ENCODE measurements at places on chromosomes 16 and 17.

DNA sequence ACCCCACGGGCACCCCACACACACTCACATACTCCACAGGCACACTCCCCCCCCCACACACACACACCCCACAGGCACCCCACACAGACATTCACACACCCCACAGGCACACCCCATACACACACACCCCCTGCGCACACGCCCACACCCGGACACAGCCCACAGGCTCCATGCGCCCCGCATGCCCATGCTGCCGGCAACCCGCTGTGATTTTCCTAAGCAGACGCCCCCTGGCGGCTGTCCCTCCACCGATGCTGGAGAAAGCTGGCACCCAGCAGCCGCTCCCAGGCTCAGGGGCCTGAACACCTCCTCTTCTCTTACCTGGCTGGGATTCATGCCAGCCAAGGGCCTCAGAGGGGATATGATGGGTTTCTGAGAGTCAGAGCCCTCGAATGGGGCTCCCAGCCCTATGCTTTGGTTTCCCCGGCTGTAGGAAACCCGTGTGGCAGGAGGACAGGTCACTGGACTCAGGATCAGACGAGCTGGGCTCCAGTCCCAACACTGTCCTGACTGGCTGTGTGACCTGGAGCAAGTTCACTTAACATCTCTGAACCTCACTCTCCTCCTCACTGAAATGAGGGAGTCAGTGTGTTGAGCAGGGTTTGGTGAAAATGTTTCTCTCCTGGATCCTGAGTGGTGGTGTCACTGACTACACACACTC is 19.6 kb upstream of the TNFRSF13B start:
- no peak for DNase-seq

- no peak for DNase-seq
Observed at GRCh38 chr17:81918832-81919545, 1.0 kb upstream of the SIRT7 start.

GRCh38 chr17:58969156-58969555 is 137.5 kb downstream of the TRIM37 start:
- DNase-seq: no peak

DNA sequence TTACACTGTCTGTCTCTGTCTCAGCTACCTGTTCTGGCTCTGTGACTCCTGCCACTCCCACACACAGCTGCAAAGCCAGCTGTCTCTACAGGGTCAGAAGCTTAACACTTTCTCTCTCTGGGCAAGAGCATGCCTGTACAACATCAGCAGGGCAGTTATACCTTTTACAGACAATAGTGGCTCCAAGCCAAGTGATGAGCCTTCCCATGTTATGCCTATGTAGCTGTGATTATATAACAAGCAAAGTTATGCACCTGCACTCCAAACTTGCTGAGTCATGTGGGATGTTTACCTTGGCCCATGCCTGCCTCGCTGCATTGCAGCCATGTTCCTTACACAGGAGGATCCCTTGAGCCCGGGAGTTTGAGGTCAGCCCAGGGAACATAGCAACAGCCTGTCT is 31.8 kb upstream of the APPBP2 start:
- no peak for DNase-seq

- DNase-seq: no peak
Observed at GRCh38 chr17:897970-898619, 81.5 kb downstream of the NXN start.

- DNase-seq: no peak
Observed at GRCh38 chr16:46748775-46749705, 896 bp upstream of the MYLK3 start.

GRCh38 chr16:179211-180092 is 807 bp upstream of the HBQ1 start:
- no peak for DNase-seq

GRCh38 chr16:82700541-82701235 is 73.9 kb downstream of the CDH13 start:
- DNase-seq: no peak

DNA sequence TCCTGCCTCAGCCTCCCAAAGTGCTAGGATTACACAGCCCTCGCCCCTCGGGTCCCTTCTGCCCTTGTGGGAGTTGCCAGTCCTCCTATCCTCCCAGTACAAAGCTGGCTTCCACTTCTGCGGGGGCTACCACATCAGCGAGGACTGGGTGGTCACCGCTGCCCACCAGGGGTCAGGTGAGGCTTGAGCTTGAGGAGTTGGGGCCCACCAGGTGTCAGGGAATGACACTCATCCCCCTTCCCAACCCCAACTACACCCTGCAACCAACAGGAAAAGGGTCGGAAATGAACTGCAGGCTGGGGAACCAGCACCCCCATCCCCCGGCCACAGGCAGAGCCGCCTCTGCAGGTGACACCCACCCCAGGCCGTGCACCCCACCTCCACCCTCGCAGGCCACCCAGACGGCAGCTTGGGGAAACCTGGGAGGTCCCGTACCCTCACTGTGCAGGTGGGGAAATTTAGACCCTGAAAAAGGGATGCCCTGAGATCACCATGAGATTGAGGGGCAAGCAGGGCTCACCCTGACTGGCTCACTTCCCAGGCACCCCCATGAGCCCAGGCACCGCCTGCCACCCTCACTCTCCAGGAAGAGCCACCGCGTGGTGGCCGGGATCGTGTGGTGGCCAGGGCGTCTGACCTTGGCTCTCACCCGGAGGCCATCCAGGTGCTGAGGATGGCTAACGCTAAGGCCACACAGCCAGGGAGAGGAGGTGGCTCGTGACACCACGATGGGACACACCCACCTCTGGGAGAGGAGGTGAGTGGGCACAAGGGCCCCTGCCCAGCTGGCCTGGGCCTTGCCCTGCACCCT is 8.0 kb downstream of the CTRB1 start:
- DNase-seq: no peak

DNA sequence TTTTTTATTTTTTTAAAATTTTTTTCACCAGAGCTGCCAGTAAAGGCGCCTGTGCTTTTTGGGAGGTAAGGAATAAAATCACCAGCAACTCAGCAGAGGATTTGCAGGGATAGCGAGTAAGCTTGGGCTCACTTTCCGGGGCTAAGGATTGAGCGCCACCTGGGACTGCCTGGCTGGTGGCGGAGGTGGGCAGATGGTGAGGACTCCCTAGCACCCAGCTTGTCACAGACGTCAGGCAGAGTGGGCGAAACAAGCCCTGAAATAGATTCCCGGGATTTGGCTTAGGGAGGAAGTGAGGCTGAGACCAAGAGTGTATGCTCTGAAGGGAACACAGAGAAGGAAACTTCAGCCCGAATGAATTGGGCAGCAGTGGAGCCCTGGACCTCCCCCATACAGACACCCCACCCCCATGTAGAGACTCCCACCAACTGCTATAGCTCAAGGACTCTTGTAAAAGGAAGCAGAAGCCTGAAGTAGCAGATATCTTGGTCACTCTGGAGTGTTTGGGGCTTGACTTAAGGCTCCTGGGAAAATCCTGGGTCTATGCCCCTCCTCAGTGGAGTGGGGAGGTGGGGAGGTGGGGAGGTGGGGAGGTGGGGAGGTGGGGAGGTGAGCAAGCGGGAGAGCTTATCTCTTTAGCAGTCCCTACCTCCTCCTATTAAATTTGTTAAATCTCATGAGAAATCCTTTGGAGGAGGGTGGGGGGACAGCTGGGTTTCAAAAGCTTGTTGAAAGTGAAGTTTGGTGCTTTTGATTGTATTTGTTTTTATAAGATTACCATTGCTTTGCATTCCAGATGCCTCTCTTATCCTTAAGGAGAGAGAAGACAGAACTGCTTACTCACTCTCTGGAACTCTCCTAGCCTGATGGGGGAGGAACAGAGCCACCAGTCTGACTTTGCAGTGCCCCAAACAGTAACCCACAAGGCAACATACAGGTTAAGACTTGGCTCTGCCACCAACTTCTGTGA is 8.2 kb downstream of the ARL4D start:
- DNase-seq: no peak

GRCh38 chr16:50259334-50260205 is 6.8 kb upstream of the ADCY7 start:
- no peak for DNase-seq

- DNase-seq: no peak
Observed at GRCh38 chr16:377419-377951, 4.3 kb downstream of the PGAP6 start.

- DNase-seq: peak; percentile 76
Observed at GRCh38 chr17:75845058-75845711, 981 bp upstream of the UNC13D start.

DNA sequence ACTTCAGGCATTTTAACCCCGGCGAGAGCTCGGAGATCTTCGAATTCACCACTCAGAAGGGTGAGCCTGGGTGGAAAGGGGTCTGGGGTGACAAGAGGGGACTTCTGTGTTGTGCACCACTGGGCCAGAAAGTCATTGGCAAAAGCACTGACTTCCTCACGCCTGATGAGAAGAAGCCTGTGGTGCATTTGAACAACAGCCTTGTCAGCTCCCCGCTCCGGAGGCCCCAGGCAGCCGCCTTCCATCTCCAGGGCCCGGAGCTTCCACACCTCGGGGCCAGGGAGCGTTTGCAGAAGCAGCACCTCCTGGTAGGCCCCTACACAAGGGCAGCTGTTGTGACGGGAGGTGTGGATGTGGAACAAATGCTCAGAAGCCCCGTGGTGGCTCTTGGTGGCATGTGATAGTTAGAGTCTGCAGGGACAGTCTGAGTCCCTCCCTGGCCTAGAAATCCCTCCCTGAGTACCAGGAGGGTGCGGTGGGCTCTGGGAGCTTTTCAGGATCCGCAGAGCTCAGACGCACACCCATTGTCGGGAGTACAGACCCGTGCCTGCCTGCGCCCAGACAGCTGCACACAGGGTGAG is 9.7 kb downstream of the CACNG1 start:
- DNase-seq: no peak

GRCh38 chr16:30519120-30520049 is 7.0 kb downstream of the ZNF768 start:
- no peak for DNase-seq
